ENCODE measurements at places on chromosomes 5 and 9.

- no peak for DNase-seq
Observed at GRCh38 chr5:135307143-135307903, 91.7 kb downstream of the MACROH2A1 start.

DNA sequence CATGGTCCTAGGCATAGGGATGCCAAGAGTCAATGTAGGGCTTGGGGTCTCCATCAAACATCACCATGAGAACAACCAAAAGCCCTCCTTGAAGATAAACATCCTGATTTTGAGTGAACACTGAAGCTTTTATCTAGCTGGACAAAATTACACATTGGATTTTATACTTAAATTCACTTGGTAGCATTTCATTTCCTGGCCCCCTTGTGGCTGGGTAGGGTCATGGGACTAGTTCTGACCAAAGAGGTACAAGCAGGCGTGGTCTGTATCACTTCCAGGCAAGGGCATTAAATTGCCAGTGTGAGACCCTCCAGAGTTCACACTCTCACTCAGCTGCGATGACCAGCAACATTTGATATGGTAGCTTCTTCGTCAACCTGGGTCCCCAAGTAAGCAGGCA is 320.3 kb downstream of the ACTL7B start:
- no peak for DNase-seq

GRCh38 chr5:58315794-58316193 is 144.1 kb downstream of the PLK2 start:
- DNase-seq = no peak

GRCh38 chr9:94783928-94784327 is 57.4 kb downstream of the AOPEP start:
- DNase-seq = no peak

DNA sequence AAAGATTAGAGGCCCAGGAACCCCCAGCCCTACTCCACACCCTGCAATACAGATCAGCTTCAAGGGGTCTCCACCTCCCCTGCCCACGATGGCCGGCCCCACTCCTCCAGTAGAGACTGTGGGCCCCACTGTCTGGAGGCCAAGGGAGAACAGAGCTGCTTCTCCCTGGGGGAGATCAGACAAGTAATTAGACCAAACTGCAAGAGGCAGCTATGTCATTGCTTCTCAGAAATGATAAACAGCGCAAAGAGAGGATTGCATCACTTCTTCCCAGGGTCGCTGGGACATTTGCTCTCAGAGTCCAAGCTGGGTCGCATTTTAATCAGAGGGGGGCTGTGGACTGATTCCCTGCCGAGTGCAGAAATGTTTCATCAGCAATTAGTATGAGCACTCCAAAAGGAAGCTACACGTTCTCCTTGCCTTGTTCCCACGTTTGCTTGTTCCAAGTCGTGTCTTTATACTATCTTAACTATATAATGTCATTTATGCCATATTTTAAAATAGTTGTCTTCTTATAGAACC is 59.9 kb downstream of the ROPN1L start:
- DNase-seq = no peak

GRCh38 chr9:109072821-109073435 is 46.8 kb downstream of the TMEM245 start:
- DNase-seq = no peak

- no peak for DNase-seq
Observed at GRCh38 chr9:104025945-104026344, 68.2 kb upstream of the SMC2 start.

- no peak for DNase-seq
Observed at GRCh38 chr9:72772661-72773060, 180.2 kb downstream of the ALDH1A1 start.

GRCh38 chr9:5841771-5842573 is 9.1 kb upstream of the ERMP1 start:
- no peak for DNase-seq

DNA sequence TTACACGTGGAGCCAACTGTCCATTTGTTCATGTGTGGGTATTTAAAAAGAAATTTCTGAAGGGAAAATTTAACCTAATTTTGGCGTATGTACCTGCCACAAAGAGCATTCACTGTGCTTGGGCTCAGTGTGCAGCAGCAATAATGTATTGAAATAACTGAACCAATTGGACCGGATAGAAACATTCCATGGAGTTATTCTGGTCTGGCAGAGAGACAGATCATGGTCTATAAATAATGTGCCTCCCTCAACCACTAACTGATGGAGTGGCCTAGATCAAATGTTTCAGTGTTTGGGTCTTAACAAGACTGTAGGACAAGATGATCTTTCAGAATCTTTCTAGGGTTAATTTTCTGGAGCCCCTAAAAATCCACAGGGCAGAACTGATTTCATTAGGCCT is 469.7 kb downstream of the PRELID2 start:
- DNase-seq = no peak

DNA sequence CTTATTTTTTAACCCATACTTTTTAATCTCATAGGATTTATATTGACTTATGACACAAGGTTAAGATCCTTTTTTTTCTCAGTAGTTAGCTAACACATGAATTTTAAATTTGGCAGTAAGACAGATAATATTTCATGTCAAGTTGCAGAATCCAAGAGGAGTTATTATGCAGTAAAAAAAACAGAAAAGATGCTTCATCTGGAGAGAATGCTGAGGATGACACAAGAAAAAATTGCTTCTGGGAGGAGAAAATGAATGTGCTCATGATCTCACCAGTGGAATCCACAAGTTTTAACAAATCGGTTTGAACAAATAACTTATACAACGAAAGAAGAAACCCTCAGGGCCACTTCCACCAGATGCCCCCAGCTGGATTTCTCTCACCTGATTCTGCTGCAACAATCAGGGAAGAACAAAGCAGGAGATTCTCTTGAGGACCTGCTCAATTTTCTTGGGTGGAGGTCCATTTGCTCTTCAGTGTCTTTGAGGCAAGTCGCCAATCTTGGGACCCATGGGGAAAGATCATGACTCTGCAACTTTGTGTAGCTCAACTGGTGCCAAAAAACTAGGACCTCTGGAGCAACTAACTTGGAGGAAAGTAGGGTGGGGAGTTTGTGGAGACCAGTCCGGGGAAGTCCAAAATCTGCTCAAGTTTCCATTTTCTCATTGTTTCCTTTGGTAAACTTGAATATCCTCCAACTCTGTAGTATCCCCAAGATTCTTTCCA is 50.5 kb upstream of the TNFSF15 start:
- no peak for DNase-seq

DNA sequence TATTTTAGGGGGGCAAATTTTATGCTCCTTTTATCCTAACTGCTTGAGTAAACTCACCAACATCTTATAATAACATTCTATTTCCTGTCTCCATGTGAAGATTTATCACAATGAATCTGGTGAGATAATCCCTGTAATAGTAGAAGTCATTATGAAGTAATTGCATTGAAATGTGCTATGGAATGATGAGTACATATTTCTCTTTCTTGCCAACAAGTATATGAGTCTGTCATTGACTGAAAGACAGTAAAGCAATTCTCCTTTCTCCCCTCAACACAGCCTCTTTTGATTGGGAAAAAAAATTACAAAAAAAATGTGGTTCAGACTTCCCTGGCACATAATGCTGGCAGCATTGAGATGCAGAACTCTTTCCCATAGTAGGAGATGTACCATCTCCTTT is 459.2 kb upstream of the RGMB start:
- no peak for DNase-seq

DNA sequence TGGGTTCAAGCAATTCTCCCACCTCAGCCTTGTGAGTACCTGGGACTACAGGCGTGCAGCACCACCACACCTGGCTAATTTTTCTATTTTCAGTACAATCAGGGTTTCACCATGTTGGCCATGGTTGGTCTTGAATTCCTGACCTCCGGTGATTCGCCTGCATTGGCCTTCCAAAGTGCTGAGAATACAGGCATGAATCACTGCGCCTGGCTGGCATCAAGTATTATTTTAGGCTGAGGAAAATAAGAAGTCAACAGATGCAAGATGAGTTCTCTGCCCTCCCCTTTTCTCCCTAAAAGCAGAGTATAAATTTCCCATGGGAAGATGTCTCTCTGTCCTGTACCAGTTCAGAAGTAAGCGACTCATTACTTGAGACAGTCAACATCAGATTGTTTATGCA is 71.5 kb downstream of the ELAVL2 start:
- no peak for DNase-seq

GRCh38 chr5:56360816-56361215 is 127.7 kb upstream of the ANKRD55 start:
- no peak for DNase-seq

GRCh38 chr5:139634541-139634940 is 13.6 kb upstream of the CXXC5 start:
- no peak for DNase-seq

GRCh38 chr5:133838286-133838685 is 130.1 kb downstream of the C5orf15 start:
- DNase-seq = no peak

GRCh38 chr5:38603691-38604090 is 47.2 kb upstream of the LIFR start:
- no peak for DNase-seq

- DNase-seq = no peak
Observed at GRCh38 chr5:137822158-137822764, 45.4 kb upstream of the MYOT start.

DNA sequence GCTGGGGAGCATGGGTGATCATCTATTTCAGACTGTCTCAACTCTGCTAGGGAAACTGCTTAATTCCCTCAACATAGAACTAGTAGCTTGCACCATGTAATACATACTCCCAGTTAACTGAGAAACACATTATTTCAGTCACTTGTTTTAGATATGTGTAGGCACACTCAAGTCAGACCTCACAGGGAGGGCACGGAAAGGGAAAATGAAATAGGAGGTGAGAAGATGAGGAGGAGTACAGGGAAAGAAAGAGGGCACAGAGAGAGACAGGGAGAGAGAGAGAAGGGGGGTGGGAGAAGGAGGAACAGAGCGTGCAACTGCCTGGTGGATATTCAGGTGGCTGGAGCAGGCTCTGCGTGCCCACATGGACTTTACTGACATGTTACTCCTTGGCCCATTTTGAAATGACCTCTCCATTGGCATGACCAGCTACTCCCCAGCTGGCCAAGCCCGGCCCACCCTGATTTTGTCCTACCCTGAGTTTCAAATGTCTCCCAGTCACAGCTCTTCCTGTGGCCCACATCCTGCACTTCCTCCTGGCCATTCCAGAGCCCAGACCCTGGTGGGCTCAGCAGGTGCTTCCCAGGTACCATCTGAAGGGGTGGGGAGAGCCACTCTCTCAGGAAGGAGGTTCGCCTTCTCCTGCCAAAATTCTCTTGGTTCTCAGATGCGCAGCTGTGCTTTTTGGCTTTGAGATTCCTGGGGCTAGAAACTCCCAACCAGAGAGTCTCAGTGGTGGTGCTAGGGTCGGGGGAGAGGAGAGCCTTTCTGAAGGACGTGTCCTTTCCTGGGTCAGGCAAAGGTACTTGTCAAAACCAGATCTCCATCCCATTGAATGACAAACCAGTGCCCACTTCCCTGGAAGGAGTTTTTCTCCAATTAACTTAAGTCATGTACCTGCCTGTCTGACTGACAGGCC is 229.4 kb downstream of the FSTL4 start:
- DNase-seq = no peak

DNA sequence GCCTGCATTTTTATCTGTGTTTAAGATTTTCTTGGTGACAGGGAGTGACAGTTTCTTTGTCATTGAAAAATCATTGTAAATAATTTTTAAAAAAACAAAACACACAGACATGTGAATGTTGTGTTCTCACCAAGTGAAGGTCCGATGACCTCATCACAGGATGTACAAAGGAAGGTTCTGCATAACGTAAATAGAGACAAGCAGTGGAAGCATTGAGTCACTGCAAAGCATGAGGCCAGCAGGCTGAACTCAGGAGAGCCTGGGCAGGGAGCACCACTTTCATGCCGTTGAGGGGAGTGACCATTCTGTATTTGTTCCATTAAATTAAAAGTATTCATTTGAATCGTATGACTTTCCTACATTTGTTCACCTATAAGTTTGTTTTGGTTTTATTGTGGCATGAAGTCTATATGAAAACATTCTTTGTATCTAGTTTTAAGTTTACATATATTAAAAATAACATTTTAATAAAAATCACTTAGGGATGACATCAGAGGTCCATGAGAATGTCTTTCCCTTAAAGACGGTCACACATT is 70.4 kb upstream of the TLE1 start:
- DNase-seq = peak; percentile 22

GRCh38 chr5:531749-532315 is 7.6 kb upstream of the SLC9A3 start:
- DNase-seq = no peak
